Upper lobe of left lung (tissue), 6 donors: ENCODE measurements at places on chromosomes 5 and 9. TPM values are rescaled to one million over a fixed set of nuclear protein-coding genes. Genes with fewer than 3 reads are reported as not detected.
A peak's percentile ranks its signal among the peaks of the same experiment; 100 is the strongest.

The SPINK13 gene
- total RNA-seq = not detected

The PCDHGB5 gene
- 7.0 TPM for total RNA-seq

- no peaks in the 10 kb centered on the region for H3K36me3 ChIP-seq
- peak; percentile 11 for DNase-seq
- no peaks in the 10 kb centered on the region for H3K27me3 ChIP-seq
- H3K27ac ChIP-seq = no peak overlapping the region
Observed at GRCh38 chr5:137822158-137822764, 45.4 kb upstream of the MYOT start.

- no peak overlapping the region for H3K27ac ChIP-seq
- no peak overlapping the region for H3K4me3 ChIP-seq
- H3K27me3 ChIP-seq = no peaks in the 10 kb centered on the region
- DNase-seq = no peak
- H3K4me1 ChIP-seq = peaks cover 11% of the 10 kb centered on the region
Observed at GRCh38 chr5:113381791-113382190, 53.0 kb downstream of the TSSK1B start.

DNA sequence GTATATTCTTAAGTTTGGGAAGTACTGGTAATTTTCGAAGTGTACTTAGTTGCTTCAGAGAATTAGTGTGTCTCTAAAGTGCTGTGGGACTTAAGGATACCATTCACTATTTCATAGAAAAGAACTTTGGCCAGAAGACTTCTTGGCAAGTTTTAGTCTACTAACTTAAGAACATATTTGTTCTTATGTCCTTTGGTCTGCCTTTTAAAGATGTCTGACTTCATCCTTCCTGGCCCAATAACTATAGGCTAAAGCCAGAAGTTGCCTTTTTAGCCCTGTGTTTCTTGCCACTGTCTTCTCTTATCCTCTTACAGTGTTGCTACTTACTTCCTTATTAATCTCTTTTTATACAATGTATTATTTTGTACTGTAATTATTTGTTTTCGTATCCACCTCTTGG, 6.3 kb downstream of the RBM27 start:
- H3K36me3 ChIP-seq = no peaks in the 10 kb centered on the region
- no peak for DNase-seq
- peaks cover 27% of the 10 kb centered on the region for H3K4me1 ChIP-seq
- H3K27me3 ChIP-seq = no peaks in the 10 kb centered on the region
- H3K4me3 ChIP-seq = no peak overlapping the region

GRCh38 chr5:145562931-145563330, 272.2 kb downstream of the PRELID2 start:
- no peak for DNase-seq
- no peak overlapping the region for H3K27ac ChIP-seq
- no peaks in the 10 kb centered on the region for H3K4me1 ChIP-seq
- H3K4me3 ChIP-seq = no peak overlapping the region
- no peaks in the 10 kb centered on the region for H3K27me3 ChIP-seq
- no peaks in the 10 kb centered on the region for H3K36me3 ChIP-seq

The MAST4 gene
- 229 TPM for total RNA-seq

DNA sequence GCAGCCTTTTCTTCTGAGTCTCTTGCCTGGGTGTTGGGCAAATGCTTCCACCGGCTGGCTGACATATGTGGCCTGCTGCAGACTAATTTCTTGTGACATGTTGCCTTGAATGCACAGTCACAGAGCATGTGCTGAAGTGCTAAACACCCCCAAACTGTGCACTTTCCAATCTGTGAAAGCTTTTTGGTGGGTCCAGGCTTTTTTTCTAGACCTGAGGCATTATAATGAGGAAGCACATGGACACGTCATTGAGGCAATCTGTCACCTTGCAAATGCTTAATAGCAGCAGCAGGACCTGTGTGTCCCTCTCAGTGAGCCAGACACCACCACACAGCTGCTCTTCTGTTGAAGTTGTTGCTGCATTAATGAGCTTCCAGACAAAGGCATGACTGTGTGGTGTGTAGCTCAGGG, 274.7 kb downstream of the ELAVL2 start:
- H3K27me3 ChIP-seq = no peaks in the 10 kb centered on the region
- H3K36me3 ChIP-seq = no peaks in the 10 kb centered on the region
- H3K4me1 ChIP-seq = no peaks in the 10 kb centered on the region
- no peak for DNase-seq

- peaks cover 50% of the 10 kb centered on the region for H3K27me3 ChIP-seq
- DNase-seq = no peak
- H3K4me3 ChIP-seq = no peak overlapping the region
- no peak overlapping the region for H3K27ac ChIP-seq
Observed at GRCh38 chr5:50964746-50965653, 298.6 kb downstream of the PARP8 start.

DNA sequence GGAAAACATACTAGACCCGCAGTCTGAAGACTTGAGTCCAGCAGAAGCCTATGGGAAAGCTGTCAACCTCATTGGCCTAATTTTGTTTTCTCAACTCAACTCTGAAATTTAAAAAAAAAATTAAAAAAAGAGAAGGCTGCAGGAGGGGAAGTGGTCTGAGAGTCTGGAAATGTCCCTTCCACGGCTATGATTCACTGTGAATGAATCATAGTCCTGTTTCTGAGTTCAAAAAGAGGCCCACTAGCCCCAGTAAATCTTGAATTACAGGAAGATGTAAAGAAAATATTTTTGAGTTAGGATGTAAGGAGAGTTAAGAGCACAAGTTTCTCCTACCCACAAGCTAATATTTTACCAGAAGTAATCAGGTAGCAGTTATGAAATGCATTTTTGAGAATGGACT, 565.5 kb upstream of the DMAC1 start:
- no peak overlapping the region for H3K4me3 ChIP-seq
- no peaks in the 10 kb centered on the region for H3K4me1 ChIP-seq
- H3K36me3 ChIP-seq = no peaks in the 10 kb centered on the region
- H3K27me3 ChIP-seq = no peaks in the 10 kb centered on the region
- DNase-seq = no peak

DNA sequence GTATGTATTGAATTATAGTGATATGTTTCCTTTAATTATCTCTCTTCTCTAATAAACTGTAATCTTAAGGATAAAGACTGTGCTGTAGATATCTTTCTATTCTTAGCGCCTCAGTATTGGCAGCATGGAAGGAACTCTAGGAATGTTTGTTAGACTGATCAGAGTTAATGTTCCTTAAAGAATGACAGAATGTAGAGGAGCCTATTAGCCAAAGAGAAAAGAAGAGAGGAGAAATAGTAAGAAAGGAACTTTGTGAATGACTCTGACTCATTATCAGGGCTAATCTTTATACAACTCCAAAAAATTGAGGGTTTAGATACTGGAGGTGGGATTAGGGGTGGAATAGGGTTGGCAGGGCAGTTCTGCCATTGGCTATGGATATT, 59.0 kb upstream of the NUDT12 start:
- no peaks in the 10 kb centered on the region for H3K4me1 ChIP-seq
- H3K36me3 ChIP-seq = no peaks in the 10 kb centered on the region
- H3K4me3 ChIP-seq = no peak overlapping the region
- H3K27me3 ChIP-seq = no peaks in the 10 kb centered on the region
- H3K27ac ChIP-seq = no peak overlapping the region
- DNase-seq = no peak

GRCh38 chr9:113919871-113920270, 43.8 kb downstream of the ZNF618 start:
- no peaks in the 10 kb centered on the region for H3K4me1 ChIP-seq
- no peak overlapping the region for H3K4me3 ChIP-seq
- no peaks in the 10 kb centered on the region for H3K36me3 ChIP-seq

The IFNA2 gene
- total RNA-seq = not detected

DNA sequence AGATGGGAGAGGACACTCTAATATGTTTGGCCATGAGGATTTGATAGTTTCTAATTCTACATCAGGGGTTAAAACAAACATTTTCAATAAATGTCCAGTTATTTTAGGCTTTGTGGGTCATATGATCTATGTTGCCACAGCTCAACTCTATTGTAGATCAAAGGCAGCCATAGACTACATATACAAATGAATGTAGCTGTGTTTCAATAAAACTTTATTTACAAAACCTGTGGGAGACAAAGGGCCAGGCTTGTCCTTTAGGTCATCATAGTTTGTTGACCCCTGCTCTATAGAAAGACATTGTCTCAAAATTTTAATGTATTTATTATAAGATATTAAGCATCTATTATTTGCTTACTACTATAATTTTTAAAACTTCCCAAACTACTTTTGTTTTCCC, 325.4 kb upstream of the MEF2C start:
- H3K4me3 ChIP-seq = no peak overlapping the region
- H3K4me1 ChIP-seq = no peaks in the 10 kb centered on the region
- no peaks in the 10 kb centered on the region for H3K36me3 ChIP-seq

DNA sequence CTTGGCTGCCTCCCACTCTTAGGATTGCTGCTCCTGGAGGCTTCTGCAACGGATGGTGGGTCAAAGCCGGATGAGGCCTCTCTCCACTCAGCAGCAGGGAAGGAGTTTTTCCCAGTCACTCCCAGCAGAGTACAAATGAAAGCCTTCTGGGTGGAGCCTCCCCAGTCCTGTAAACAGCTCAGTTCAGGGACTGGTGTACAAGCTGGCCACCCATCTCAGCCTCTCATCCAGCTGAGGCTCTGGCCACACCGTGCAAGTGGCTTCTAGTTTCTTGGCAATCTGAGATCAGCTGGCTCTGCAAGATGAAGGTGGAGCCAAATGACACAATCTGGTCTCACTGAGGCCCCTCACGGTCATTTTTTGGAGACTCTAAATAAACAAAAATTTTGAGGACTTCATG, 10.0 kb downstream of the GPX3 start:
- peaks cover 60% of the 10 kb centered on the region for H3K4me1 ChIP-seq
- peak overlapping the region; percentile 93 for H3K27ac ChIP-seq
- DNase-seq = no peak
- H3K4me3 ChIP-seq = no peak overlapping the region

The DNM1 gene
- 17.8 TPM for total RNA-seq

DNA sequence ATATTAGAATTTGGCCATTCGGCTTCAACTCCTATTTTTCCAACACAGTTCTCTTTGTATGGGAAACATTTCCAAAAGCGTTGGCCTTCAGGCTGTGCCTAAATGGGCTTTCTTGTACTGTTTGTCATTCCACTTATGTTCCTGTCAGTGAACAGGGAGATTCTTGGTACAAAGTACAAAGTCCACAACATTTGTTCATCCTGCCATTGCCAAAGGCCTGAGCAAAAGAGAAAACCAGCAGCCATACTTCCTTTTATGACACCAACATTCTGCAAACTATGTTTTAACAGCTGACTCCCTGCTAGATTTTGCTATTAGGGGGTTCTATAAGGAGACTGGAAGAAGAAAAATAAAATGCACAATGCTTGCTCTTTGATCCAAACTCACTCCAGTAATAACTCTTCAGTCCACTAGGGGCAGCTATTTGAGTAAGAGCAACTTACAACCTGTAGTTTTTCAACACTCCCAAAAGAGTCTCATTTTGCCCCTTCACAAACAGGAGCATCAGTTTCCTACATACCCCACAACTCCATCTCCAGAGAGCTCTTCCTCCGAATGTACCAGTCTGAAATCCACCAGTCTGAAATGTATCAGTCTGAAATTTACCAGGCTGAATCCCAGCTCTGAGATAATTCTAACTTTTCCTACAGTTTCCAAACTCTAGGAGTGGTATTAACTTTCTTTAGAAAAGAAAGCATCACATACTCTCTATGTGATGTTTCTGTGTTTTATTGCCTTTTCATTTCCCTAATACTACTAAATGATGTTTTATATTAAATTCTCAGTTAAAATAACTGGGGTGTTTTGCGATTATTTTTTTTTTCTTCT, 693.8 kb downstream of the DNAH5 start:
- DNase-seq = no peak
- no peak overlapping the region for H3K27ac ChIP-seq
- no peaks in the 10 kb centered on the region for H3K4me1 ChIP-seq
- no peaks in the 10 kb centered on the region for H3K27me3 ChIP-seq

The PCDHAC1 gene
- total RNA-seq = 7.6 TPM

The PCDHGB3 gene
- 1.2 TPM for total RNA-seq

The LOX gene
- 5.2 TPM for total RNA-seq

The SLC27A6 gene
- total RNA-seq = 0.30 TPM

The GOLM1 gene
- 14.4 TPM for total RNA-seq

The ADAMTS13 gene
- 4.4 TPM for total RNA-seq

- no peak for DNase-seq
- no peak overlapping the region for H3K27ac ChIP-seq
- no peaks in the 10 kb centered on the region for H3K4me1 ChIP-seq
- no peaks in the 10 kb centered on the region for H3K36me3 ChIP-seq
- H3K4me3 ChIP-seq = no peak overlapping the region
Observed at GRCh38 chr5:35101016-35101415, 53.3 kb upstream of the AGXT2 start.

DNA sequence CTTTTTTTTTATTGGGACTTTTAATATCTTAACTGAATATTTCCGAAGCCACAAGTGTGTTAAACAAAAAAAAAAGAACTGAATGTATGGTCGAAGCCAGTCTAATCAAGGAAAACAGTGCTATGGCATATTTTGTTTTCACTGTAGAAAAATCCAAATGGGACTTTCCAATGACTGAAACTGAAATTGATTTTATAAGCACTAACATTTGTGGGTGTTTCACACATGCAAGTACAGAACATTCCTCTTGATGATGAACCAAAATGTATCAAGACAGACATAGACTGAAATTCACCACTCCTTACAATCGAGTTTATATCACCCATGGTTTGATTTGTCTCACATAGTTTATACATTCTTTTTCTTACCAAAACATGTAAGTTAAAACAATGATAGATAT, 1026.8 kb downstream of the CDH18 start:
- no peaks in the 10 kb centered on the region for H3K27me3 ChIP-seq
- no peak overlapping the region for H3K4me3 ChIP-seq
- no peaks in the 10 kb centered on the region for H3K36me3 ChIP-seq
- H3K27ac ChIP-seq = no peak overlapping the region
- DNase-seq = no peak
- no peaks in the 10 kb centered on the region for H3K4me1 ChIP-seq

The CCDC183 gene
- 2.8 TPM for total RNA-seq

DNA sequence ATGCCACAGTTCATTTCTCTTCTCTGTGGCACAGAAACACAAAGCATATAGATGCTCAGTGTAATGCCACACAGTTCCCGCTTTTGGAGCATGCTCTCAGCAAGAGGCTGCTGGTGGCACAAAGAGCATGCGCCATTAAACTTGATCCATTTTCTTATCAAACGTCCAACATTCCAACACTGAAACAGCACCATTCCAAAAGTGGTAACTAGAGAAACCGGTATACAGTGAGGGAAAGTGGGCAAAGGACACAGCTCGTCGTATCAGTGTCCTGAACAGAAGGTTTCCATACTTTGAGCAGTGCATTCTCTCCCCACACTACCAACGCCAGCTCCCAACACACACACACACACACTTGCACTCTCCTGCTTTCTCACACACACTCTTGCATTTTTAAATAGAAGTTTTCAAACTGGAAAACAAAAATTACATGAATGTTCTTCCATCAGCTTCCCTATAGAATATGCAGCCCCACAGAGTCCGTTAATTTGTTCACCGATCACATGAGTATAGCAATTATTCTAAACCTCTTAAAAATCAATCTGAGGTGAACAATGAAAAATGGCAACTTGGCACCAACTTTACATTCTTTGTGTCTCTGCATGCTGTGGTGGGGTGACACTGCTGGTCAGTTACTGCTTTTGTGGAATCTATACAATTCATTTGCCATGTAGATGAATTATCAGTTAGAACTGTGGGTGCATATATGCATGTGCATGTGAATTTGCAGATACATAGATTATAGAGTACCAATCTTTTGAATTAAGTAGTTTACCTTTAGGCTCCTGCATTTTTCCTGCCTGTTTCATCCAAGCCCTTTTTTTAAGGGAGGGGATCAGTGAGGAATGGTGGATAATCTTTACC, 5.7 kb downstream of the NFIB start:
- no peak for DNase-seq
- peaks cover 6% of the 10 kb centered on the region for H3K36me3 ChIP-seq
- peaks cover 21% of the 10 kb centered on the region for H3K4me1 ChIP-seq

The CDC25C gene
- 0.47 TPM for total RNA-seq
